ENCODE measurements at places on chromosomes 4 and X.

- DNase-seq = peak; percentile 51
Observed at GRCh38 chrX:3711331-3711917, 2.0 kb downstream of the PRKX start.

DNA sequence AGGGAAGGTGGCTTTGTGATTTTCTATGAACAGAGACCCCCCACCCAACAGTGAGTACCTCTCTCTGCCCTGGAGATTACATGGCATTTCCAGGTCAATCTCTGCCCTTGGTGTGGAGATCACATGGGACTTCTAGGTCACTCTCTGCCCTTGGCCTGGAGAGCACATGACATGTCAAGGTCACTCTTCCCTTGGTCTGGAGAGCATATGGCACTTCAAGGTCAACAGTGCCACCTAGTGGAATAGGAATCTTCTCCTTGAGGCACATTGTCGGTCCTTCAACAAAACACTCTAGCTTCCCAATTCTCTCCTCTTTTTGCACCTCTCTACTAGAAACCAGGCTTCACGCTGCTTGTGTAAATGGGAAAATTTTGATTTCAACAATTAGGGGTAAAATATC lies 66.2 kb upstream of the TACR3 start:
- no peak for DNase-seq

DNA sequence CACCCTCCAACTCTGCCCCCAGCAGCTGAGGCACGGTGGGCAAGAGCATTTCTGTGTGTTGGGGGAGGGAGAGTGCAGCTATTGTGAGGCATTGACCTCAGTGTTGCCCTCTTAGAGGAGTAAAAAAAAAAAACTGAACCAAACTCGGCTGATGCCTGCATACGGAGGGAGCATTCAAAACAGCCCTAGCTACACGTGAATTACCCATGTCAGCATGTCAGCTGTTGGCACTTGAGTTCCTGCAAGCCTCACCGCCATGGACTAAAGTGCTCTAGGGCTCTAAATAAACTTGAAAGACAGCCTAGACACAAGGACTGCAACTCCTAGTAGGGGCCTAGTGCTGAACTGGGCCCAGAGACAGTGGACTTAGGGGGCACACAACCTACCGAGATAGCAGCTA lies 22.0 kb downstream of the ITIH6 start:
- DNase-seq = no peak

DNA sequence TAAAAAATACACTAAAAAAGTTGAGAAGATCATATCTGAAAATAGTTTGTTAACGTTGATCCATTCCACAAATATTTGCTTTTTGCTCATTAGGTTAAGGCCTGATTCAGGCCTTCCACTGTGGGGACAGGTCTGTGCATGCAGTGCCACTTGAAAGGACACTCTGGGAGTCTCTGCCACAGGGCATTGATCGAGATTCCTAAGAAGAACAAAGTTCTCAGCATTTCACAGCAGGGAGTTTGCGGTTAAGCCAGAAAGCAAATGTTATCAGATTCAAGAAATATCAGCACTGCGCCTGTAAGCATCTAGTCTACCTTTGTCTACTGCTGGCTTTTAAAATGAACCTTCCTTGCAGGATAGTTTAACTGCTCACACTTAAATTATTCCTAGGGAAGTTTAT lies 62.2 kb upstream of the TNIP3 start:
- DNase-seq = no peak

GRCh38 chr4:185276036-185276435 lies 66.6 kb downstream of the SNX25 start:
- DNase-seq = no peak

DNA sequence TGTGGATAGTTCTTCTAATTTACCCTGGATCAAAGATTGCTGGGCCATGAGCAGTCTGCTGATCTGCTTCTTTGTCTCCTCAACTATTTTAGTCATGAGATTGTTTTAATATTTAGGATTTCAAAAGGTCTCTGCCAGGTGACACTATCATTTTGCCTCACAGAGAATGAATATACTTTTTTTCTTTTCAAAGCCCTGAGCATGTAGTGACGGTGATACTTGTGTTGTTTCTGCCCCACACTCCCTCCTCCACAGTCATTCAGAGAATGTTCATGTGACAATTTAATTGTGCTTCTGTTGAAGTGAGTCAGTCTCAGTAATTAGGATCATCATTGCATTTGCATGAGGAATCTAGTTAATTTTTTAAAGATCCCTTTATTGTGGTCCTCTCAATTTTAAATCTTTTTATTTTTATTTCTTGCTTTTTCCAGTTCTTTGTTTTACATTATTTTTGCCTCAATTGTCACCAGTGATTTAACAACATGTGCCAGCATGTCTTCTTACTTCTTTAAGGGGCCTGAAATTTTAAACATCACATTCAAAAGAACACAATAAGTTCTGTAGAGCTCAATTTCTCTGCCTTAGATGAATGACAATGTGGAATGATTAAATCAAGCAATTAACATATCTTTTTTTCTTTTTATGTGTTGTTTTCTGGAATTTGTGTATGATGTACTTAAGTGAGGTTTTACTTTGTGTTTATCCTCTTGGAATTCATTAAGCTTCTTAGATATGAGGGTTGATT lies 12.3 kb downstream of the MMRN1 start:
- no peak for DNase-seq

GRCh38 chr4:56723201-56723605 lies 42.1 kb upstream of the HOPX start:
- DNase-seq = no peak

GRCh38 chr4:15042529-15043167 lies 40.4 kb downstream of the CPEB2 start:
- DNase-seq = no peak

DNA sequence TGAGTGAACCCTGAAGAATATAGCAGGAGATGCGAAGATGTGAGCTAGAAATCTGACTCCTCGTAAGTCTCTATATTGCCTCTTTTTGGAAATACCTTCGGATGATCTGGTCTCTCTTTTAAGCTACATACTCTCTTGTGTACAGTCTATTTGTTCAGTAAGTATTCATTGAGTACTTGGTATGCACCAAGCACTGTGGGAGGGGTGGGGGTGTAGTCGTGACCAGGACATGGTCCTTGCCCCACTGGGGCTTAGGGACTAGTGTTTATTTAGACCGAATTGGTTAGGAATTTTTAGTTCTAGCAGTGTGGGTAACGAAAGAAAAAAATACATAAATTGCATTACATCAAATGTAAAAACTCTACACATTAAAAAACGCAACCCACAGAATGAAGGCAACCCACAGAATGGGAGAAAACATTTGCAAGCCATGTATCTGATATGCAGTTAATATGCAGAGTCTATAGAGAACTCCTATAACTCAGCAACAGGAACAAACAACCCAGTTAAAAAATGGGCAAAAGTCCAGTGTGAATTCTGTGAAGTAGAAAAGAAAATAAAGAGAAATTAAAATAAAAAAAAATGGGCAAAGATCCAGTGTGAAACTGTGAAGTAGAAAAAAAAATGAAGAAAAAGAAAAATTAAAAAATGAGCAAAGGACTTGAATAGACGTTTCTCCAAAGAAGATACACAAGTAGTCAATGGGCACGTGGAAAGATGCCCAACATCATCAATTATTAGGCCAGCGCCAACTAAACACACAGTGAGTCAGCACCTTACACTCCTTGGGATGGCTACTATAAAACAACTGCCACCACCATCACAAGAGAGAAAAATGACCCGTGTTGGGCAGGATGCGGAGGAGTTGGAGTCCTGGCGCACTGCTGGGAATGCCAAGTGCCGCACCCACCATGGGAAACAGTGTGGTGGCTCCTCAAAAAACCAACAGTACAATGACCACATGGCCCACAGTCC lies 43.8 kb downstream of the RGS12 start:
- DNase-seq = no peak

DNA sequence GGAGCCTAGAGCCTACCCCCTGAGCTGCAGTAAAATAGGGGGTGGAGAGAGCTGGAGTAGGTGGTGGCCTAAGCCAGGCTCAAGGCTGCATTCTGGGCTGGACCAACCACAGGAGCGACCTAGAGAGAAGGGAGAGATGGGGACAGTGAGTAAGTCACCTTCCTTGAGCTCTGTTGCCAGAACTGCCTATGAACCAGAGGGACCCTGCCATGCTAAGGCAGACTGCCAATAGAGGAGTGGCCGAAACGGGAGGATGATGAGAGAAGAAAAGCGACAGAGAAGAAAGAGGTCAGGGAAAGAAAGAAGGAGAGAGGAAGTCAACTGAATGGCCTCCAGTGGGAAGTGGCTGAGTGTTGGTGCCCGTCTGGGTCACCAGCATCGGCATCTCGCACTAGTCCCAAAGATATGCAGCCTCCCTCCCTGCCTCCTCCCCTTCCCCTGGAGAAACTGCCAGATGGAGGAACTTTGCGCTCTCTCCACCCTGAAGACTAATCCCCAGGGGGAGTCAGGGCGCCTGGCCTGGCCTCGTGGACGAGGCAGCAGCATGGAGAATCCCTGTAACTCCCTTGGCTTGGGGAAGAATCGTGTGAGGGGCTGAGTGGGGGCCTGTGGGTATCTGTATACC lies 28.8 kb downstream of the ELF4 start:
- no peak for DNase-seq

DNA sequence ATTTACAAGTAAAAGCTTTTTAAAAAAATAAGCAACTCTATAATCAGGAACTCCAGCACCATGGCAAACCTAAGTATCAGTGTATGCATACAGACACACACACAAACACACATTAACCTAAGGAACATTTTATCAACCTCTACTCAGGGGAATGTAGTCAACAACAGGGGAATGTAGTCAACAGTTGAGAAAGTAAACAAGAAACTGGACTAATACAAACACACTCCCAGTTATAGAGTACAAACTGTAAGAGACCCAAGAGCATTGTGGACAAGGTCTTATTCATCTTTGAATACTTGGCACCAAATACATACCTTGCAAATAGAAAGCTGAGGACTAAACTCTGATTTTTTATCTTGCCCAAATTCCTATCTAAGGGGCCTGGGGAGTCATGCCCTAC lies 36.2 kb downstream of the PAPSS1 start:
- DNase-seq = no peak

- no peak for DNase-seq
Observed at GRCh38 chr4:139241086-139241783, 38.8 kb downstream of the MGARP start.

DNA sequence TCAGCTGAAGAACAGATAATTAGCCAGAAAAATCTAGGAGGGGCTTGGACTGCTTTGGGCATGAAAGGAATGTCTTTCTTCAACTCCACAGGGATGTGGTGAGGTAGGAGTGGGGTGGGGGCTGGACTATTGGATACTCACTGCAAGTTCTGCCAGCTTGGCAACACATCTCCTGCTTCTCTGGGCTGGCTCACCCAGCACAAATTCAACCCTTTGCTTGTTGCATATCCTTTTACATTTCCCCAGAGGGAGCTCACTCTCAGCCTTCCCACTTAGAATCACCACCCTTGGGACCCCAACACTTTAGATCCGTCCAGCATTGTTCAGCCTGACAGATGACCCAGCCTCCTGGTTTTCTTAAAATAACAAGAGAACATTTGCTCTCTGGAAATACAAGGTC lies 120.6 kb downstream of the KDR start:
- DNase-seq = no peak

DNA sequence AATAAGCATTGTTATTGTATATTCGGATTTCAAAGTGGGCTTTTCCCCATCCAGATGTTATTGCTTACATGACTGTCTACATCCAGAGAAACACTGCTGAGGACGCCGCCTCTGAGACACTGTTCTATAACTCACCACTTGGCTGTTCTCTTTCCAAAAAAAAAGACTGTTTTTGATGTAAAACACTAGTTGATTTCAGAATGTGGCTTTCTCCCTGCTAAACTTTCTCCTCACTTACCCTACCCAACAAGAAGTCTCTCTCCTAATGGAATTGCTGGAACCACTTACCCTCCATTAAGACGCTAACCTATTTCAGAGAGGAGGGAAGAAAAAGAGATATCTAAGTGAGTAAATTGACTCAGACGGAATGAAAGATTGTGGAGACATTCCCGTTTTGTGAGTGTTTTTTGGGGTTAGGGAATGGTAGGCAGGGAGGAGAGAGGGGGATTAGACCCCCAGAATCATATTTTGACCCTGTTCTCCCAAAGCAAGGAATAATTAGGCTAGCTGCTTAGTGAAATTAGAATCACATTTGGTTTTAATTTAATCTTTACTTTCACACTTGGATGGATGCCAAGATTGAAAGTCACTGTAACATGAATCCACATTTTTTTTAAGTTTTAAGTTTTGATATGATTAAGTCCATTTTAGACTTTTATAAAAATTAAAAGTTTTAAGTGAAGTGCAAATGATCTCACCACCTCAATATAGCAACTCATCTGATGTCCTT lies 174.9 kb downstream of the CHIC2 start:
- DNase-seq = no peak

DNA sequence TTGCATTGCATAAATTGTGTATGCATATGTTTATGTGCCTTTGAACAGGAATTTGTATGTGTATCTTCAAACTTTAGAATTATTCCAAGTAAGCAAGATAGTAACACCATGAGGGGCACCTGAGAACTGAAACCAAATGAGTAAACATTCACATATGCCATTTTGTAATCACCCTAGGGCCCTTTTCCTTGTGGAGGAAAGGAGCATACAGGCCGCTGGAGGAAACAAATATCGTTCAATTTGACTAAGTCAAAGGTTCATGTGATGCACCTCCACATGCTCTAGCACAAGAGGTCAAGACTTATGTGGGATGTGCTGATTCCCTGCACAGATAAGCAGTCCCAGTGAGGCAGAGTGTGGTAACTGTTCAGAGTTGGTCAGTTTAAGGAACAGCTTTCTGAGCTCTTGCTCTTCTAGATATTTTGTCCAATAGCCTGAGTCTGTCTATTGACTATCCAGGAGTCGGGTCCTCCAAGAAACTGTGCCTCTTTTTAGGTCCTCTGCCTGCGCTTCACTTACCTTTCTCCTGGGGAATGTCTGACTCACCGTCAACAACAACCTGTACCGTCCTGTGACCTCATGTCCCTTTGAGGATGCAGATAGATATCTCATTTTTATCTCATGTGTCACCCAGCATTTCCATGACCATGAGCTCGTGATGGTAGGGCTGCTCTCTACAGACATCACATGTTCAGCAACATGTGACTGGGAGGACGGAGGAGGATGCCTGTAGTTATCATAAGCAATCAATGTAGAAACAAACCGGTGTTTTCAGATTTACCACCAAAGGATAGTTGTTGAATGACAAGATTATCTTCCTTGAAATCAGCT lies 196.9 kb downstream of the NWD2 start:
- DNase-seq = no peak

GRCh38 chr4:168474660-168475320 lies 5.5 kb downstream of the DDX60L start:
- DNase-seq = no peak

DNA sequence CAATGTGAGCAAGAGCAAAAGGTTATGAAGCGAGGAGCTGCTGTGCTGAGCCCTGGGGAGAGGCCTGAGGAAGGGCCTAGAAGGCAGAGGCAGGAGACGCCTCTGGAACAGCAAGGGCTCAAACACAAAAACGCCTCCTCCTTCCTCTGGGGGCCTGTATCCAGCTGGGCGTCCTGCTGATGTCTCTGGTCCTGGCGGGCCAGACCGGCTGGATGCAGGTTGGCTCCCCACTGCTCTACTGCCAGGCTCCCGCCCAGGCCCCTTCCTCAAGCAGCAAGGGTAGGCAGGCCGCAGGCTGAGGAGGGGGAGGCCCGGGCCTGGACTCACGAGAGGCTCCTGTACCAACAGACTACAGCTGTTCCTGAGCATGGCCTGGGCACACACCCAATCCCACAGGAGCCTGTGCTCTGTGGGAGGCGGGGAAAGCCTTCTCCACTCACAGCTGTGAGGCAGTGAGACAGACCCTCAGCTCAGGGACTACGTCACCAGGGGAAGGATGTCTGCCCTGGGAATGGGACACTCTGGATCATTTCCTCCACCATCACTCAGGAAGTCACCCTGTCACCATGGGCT lies 2.3 kb downstream of the HAUS7 start:
- no peak for DNase-seq
